ENCODE measurements at places on chromosomes 2 and 18.

DNA sequence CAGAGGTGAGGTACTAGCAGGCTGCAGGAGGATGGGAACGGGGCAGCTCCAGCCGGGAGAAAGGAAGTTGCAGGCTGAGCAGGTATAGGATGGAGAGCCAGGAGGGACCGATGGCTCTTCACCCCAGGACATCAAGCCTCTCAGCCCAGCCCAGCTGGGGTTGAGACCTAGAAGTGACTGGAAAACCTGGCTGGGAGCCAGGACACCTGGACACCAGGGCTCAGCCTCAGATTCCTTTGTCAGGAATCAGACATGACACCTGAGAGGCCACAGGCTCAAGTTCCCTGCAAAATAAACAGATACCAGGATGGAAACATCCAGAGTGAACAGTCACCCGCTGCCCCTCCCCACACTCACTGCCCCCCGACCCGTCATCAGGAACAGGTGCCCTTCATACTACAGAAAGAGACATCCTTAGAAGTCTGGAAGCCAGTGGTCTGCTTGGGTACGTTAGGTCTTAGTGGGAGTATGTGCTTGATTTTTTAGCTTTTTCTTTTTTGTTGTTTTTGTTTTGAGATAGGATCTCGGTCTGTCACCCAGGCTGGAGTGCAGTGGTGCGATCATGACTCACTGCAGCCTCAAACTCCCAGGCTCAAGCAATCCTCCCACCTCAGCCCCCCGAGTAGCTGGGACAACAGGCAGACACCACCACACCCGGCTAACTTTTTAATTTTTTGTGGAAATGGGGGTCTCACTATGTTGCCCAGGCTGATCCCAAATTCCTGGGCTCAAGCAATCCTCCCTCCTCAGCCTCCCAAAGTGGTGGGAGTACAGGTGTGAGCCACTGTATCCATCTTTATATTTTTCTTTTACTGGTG, 95.7 kb upstream of the STPG4 start:
- DNase-seq: no peak

- no peak for DNase-seq
Observed at GRCh38 chr18:57983472-57983871, 60.6 kb upstream of the NEDD4L start.

DNA sequence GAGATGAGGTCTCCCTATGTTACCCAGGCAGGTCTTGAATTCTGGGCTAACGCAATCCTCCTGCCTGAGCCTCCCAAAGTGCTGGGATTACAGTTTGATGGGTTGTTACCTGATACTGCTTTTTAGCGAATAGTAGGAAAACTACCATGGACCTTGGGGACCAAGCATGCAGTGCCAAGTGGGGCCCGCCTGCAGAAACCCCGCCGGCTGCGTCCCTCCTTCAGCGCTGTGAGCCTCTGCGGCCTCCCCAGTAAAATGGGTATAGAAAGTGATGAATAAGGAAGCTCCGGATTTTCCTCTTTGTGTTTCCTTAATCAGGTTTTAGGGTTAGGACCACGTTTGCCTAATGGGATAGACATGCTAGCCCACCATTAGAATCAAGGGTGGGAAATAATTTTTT, 30.4 kb downstream of the RAMP1 start:
- no peak for DNase-seq

- DNase-seq: no peak
Observed at GRCh38 chr2:238821944-238822670, 25.8 kb upstream of the TWIST2 start.
